Activated CD8-positive, alpha-beta memory T cell treated with anti-CD3 and anti-CD28 coated beads, Interleukin-2, amount 50 U/mL, for 4 hours (primary cell): ENCODE measurements at places on chromosomes 1 and 21.

GRCh38 chr1:15141935-15142539, 11.5 kb upstream of the TMEM51 start:
- no peak for DNase-seq

GRCh38 chr1:79197421-79197820, 190.9 kb upstream of the ADGRL4 start:
- DNase-seq = no peak

DNA sequence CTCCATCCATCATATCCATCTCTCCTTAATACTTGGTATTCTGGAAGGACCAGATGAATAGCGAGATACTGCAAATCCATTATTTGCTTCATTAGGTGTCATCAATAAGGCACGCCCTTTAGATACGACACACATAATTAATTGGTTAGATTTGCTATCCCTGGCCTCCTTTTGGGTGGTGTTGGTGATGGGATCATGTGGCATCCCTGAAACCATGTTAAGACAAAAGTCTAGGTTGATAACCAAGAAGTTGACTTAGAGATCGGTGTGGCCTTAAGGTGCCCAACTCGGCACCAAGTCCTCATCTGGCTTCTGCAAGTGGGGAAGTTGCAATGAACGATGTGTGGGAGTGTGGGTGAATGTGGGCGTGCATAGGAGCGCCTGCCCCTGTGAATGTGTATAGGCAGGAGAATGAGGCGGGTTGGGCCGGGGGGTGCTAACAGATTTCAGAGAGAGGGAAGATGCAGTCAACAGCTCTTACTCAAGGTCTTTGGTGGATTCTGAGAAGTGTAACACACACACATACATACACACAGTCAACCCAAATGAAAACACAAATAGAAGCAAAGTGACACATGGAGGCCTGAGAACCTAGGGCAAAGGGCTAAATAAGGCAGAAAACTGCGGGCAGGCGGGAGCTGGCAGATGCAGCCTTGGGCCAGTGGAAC, 415.7 kb upstream of the ESRRG start:
- DNase-seq = no peak

DNA sequence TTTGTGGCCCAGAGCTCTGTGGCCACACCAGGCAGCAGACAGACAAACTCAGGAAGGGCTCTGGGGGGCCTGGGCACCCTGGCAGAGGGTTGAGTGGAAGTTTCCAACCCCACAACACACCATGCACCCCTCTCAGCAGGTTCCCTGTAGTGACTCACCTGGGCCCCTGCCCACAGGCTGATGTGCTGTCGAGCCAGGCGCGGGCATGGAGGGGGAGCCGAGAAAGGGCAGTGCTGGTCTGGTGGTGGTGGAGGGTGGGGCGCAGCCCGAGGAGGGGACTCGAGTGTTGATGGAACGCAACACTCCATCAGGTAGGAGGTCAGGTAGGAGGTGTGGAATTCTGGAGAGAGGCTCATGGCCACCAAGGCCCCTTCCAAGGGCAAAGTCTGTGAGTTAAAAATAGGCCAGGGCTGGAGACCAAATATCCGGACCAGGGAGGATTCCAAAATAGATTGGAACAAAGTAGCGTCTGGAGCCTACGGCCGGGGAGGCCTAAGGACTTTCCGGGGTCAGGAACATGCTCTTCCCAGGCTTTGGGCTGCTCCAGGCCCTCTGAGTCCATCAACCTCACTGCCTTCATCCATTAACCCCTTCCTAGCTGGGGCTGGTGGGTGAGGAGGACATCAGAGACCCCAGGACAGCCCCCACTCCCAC, 191.5 kb upstream of the AJAP1 start:
- no peak for DNase-seq

- no peak for DNase-seq
These were observed 24.2 kb downstream of the PLEKHA6 start for GRCh38 chr1:204335533-204335932.

GRCh38 chr1:29415156-29415830, 179.0 kb downstream of the PTPRU start:
- no peak for DNase-seq

DNA sequence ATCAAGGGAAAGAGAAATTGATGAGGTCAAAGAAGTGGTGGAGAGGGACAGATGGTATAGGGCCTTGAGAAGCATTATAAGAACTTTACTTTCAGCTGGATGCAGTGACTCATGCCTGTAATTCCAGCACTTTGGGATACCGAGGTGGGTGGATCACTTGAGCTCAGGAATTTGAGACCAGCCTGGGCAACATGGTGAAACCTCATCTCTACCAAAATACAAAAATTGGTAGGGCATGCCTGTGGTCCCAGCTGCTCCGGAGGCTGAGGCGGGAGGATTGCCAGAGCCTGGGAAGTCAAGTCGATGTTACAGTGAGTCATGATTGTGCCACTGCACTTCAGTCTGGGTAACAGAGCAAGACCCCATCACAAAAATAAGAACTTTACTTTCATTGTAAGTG, 5.7 kb downstream of the TMEM50A start:
- no peak for DNase-seq

DNA sequence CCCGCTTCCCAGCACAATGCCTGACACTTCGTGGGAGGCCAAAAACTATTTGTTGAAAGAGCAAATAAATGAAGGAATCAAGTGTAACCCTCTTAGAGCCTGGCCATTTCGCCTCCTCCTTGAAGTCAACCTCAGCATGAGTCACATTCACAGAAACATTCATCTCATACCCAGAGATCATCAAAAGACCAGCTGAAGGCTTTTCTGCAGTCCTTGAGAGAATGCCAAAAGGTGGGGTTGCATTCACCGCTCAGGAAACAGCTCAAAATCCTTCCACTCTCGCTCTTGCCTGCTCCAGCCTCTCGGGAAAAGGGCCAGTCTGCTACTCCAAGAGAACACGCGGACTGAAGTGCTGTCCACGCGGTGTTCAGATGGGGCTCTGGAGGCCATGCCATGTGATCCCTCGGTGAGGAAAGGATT, 90.0 kb downstream of the VWA5B1 start:
- DNase-seq = no peak

- no peak for DNase-seq
These were observed 110.8 kb downstream of the PLPP3 start for GRCh38 chr1:56468518-56468917.

GRCh38 chr1:208791456-208791855, 547.3 kb upstream of the PLXNA2 start:
- no peak for DNase-seq

GRCh38 chr1:223512057-223512456, 118.8 kb downstream of the CCDC185 start:
- DNase-seq = no peak

DNA sequence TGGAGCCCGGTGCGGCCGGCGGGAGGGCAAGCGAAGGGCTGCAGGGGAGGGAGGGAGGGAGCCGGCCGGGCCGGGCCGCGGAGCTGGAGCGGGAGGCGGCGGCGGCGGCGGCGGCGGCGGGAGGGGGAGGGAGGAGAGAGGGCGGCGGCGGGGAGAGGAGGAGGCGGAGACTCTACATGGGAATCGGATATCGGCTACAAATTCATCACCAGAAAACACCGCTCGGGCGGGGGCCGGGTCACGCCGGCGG, at the start of gene AKT3:
Gene AKT3 (minus strand): TSS at position 42 of the 250 bp plus-strand sequence. CDS start 7,073 bp downstream, outside the sequence.
- DNase-seq = no peak

DNA sequence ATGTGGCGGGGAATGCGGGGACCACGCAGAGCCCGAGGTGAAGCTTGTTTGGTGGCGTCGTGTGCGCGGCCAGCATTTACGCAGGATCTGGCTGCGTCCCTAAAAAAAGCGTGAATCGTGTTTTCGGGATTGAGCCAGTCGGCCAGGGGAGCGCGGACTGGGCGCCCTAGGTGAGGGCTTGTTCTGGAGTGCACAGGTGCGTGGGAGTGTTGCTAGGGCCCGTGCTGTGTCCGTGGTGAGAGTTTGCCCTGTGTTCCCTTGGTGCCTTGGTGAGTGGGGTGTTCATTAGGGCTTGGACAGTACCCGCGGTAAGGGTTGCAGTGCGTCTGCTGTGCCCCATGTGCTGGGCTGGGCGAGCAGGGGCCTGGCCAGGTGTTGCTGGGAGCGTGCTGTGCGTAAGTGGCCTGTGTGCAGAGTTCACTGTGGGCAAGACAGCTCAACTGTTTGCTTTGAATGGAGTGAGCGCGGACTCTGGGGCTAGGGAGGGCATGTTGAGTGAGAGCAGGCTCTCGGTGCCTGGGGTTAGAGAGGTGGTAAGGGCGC, 673 bp downstream of the CD46 start:
- peak; percentile 22 for DNase-seq
